T follicular helper cell (primary cell): ENCODE measurements at places on chromosomes 7 and 10.

DNA sequence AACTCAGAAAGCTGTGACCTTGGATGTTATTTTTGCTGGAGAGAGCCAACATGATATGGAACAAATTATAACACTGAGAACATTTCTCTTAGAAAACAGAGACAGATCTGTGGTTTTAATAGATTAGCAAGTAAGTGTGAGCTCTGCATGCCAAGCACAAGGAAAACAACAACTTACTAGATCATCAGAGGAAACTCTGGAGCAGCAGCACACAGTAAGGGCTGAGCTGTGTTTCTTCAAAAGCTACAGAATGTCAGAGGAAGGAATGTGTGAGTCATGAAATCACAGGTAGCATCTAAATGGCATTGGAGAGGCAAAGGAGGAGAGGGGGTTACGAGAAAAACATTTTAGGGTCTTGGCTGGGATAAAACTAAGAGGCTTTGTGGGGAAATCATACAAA lies 283.4 kb upstream of the FZD8 start:
- DNase-seq = no peak

DNA sequence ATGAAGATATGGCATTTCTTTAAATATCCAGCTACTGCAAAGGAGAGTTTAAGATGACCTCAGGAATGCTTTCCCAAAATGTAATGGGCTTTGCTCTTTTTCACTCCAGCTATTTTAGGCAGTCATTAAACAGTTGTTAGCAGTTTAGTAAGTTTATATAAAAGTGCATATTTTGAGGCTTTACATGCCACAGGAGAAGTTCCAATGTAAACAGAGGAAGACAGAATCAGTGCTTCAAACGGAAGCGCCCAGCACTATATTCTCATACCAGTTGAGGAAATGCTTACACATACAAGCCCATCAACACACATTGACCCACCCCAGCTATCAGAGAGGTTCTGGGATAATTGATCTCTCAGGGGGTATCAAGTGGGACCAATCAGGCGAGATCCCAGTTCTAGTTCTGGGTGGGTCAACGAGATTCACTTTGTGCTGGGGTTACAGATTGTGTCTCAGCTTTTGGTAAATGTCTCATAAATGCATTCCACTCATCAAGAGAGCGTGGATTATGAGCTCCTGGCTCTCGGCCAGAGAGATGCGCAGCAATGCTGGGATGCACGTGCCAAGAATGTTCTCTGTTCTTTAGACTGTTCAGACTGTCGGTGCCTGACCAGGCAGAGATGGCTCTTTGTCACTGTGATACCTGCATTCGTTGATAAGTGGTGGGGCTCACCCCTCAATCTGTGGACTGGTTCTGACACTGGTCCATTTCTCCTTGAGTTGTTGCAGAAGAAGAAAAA lies 55.0 kb downstream of the CACNB2 start:
- DNase-seq = no peak

- DNase-seq = no peak
These were observed 22.4 kb upstream of the FAM13C start for GRCh38 chr10:59384761-59385160.

GRCh38 chr7:28815369-28815927 lies 142.7 kb downstream of the TRIL start:
- no peak for DNase-seq

- DNase-seq = no peak
These were observed 257.6 kb upstream of the LRGUK start for GRCh38 chr7:133869556-133869955.

GRCh38 chr10:73991884-73992245 lies 6.1 kb upstream of the VCL start:
- DNase-seq = peak; percentile 59

DNA sequence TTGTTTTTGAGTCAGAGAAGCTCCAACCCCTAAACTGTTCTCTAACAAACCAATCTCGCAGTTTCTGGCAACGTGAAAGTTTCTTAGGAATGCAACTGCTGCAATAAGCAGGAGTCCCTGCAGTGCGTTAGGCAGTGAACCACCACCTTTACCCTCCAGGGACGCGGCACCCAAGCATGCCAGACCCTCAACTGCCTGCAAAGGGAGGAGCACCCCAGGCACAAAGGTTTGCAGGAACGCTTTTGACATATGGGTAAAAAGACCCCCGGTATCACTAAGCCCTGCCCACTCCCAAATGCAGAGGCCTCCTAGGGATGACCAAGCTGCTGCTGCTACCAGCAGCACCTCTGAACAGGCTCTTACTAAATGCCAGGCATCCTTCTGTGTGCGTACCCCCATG lies 4.7 kb downstream of the TBRG4 start:
- no peak for DNase-seq

GRCh38 chr10:93061594-93062513 lies 1.3 kb downstream of the CYP26C1 start:
- DNase-seq = no peak

DNA sequence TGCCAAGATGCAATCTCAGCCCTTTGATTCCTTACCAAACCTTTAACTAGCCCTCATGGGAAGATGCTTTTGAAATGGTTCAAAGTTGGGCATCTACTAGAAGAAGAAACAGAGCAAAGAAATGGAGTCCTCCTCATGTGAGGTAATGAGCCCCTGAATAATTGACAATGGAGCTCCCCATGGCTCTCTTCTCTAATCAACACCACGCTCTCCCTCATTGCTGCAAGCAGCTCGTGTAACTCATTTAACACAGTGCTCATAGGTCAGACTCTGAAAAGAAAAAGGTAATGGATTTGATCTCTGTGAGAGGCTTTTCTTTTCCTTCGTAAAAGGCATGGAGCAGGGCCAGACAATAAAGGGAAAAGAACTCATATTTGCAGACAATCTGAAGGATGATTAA lies 312.8 kb downstream of the PHTF2 start:
- no peak for DNase-seq

DNA sequence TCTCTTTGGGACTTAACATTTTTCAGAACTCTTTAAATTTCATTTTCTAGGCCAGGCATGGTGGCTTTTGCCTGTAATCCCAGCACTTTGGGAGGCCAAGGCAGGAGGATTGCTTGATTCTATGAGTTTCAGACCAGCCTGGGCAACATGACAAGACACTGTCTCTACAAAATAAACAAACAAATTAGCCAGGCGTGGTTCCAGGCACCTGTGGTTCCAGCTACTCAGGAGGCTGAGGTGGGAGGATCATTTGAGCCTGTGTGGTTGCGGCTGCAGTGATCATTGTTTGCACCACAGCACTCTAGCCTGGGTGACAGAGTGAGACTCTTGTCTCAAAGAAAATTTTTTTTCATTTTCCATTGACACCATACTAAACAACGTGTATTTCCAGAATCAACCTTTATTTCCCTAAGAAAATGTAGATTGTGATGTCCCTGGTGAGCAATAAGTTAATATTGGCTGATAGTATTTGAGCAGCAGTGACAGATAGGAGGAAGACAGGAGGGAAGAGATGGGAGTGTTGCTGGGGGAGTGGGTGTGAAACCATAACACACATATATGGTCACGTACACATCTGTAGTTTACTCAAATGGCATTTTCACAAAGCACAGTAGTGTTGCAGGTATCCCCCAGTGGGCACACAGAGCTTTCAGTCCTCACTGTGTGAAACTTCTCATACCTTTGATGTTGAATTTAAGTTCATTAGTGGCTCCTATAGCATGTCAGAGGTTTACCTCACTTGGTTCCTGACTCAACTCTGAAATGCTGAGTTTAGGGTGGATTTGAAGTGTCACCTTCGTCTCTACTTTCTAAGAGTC lies 205.6 kb downstream of the AUTS2 start:
- no peak for DNase-seq

DNA sequence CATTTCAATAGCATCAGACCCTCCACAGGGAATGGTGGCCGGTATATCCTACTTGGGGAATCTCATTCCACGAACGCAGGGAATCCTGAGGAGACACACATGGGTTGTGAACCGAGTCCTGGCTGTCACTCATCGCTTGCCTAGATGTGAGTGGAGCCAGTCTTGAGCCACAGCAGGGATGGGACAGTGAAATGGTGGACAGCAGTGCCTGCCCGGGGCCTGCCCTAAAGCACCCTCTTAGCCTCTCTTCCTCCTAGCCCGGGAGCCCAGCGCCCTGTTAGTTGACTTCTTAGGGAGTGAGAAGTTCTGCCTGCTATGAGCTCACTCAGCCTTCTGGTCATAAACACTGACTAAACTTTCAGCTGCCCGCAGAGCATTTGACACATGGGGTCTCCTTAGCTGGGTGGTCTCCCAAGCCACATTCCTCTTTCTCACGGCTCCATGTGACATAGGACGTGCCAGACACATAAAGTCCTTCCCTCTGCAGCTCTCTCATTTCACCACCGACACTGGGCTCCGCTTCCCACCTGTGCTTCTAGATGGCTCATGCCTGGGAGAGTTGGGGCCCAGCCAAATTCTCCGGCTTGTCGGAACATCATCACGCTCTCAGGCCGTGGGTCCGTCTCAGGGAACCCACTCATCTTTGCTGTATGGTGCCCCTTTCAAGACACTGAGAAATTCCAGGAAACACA lies 60.9 kb downstream of the TCERG1L start:
- no peak for DNase-seq

DNA sequence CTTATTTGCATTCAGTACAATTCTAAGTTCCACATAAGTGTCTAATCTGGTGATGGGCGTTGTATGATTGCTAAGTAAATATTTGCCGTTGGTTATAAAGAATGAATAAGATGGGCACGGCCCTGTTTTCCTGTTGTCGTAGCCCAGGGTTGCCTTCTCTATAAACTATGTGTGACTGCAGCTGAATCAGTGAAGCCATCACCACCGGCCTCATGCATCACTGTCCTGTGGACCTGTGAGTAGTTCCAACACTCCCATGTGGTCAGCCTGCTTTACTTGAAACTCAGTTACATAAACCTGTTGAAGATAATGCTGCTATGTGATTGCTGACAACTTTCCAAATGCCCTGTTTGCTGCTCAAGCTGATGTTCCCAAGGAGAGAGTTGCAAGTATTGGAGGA lies 21.6 kb upstream of the KLF6 start:
- DNase-seq = no peak

GRCh38 chr7:139456511-139456910 lies 27.0 kb downstream of the KLRG2 start:
- no peak for DNase-seq

GRCh38 chr7:102152672-102153598 lies 133.7 kb upstream of the SH2B2 start:
- no peak for DNase-seq

DNA sequence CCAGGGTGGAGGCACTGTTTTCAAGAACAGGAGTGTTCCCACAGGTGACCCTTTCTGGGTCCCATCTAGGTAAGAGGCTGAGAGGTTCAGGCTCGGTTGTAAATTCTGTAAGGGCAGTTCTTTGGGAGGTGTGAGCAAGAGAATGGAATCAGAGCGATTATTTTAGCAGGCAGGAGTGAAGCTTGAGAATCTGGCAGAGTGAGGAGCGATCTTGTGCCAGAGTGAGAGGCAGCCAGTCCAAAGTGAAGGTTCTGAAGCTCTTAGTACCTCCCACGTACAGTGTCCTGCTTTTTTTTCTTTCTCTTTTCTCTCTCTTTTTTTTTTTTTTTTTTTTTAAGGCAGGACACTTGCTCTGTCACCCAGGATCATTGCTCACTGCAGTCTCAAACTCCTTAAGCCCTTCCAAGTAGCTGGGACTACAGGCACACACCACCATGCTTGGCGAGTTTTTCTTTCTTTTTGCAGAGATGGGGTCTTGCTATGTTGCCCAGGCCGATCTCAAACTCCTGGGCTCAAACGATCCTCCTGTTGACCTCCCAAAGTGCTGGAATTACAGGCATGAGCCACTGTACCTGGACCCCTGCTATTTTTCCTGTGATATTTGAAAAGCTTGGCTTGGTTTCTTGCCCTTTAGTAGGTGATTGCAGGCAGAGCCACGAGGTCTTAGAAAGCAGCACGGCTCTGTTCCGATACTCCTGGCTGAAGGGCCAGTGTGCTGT lies 10.9 kb downstream of the POR start:
- DNase-seq = no peak

- DNase-seq = no peak
These were observed 157.5 kb upstream of the KLF14 start for GRCh38 chr7:130891254-130892094.

DNA sequence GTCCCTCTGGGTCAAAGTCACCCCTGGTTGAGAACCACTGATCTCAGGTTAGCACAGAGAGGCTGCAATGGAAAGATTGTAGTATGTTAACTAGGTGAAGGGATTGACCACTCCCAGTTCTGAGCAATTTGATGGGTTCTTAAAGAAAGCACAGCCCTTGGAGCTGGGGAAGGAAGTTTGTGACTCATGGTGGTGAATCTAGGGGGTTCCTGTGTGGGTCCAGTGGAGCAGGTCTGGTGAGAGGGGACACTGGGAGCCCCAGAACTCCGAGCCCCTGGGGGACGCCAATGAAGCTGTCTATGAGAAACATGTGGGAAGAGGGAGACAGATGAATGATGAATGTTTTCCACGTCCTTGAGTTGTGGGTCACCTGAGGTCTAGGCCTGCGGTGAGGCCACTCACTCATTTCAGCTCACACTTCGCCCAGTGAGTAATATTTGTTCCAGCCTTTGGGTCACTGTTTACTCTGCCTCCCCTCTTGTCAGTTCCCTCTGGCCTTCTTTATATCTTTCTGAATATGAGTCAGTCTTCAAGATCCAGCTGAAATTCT lies 341.9 kb downstream of the LRMDA start:
- DNase-seq = no peak

DNA sequence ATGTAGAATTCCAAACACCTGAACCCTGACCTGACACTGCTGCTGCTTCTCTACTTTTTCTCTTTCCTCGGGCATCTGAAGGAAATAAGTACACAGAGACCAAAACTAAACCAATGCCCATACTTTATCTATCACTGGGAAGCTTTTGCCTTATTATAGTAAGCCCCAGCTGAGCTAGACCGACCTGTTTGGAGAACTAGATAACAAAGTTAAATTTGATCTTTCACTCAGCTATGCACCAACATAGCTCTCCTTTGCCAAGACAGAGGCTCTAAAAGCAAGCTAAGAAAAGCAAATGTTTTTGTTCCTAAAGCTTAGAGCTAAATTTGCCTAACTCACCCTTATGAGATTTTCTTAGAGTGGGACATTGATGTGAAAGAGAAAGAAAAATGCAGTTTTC lies 39.1 kb downstream of the NHLRC2 start:
- no peak for DNase-seq

GRCh38 chr10:114915294-114915693 lies 22.7 kb upstream of the TRUB1 start:
- DNase-seq = no peak

DNA sequence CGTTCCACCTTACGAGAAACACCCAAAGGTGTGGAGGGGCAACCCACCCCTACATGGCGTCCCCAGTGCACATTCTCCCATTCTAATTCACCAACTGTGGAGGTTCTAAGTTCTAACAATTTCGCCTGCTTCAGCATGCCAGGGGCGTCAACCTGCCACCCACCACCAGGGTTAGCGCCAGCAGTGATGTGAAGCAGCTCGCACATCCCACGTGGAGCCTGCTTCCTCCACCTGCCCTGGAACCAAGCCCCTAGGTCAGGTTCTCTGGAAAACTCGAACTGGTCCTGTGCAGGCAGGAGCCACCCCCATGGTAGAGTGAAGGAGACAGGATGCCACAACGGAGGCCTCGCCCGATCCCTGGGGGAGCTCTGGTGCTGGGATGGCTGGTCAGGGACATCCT lies 33.3 kb upstream of the FXYD4 start:
- DNase-seq = no peak
